ENCODE measurements at places on chromosomes 7 and 10.

- no peaks in the 10 kb centered on the region for H3K27me3 ChIP-seq
- no peak overlapping the region for H3K4me3 ChIP-seq
- no peak for DNase-seq
- H3K27ac ChIP-seq: no peak overlapping the region
- H3K4me1 ChIP-seq: peaks cover 21% of the 10 kb centered on the region
- H3K36me3 ChIP-seq: no peaks in the 10 kb centered on the region
These were observed 23.1 kb downstream of the GNG11 start for GRCh38 chr7:93944673-93945072.

GRCh38 chr7:72391821-72392377 is 20.2 kb downstream of the CALN1 start:
- H3K4me1 ChIP-seq: no peaks in the 10 kb centered on the region
- no peaks in the 10 kb centered on the region for H3K27me3 ChIP-seq
- H3K4me3 ChIP-seq: no peak overlapping the region
- no peak overlapping the region for H3K27ac ChIP-seq
- H3K36me3 ChIP-seq: no peaks in the 10 kb centered on the region

DNA sequence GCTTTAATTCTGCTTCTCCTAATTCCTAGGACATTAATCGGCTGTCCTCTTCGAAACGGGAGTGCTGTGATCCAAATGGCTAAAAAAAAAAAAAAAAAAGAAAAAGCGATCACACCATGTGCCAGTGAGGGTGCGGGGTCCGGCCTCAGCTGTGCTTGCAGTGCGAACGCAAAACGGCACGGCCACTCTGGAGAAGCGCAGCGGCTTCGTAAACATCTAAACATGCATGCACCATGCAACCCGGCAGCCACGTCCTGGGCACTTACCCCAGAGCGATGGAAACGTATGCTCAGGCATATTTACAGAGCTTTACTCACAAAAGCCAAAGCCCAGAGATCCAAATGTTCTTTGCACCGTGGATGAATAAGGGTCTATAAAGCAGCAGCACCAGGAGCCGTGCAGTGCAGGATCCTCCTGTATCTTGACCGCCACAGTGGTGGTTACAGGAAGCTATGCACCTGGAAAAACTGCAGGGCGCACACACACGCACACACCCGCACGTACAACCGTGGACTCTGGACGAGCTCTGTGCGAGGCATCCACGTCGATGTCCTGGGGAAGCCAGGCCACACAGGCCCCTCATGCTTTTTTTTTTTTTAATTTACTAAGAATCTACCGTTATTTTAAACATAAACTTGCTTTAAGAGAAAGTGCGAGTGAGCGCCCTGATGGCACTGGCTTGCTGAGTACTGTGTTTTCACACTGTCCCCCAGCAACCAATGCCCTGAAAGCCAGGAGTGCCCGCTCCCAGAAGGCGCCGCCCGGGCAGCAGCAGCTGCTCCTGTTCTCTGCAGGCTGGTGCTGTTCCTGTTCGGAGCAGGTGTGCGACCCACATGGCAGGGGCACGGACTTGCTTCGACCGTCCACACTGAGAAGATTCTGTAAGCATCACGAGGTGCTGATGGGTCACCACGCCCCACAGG is 25.0 kb downstream of the GPER1 start:
- H3K27ac ChIP-seq: peak overlapping the region; percentile 62
- H3K36me3 ChIP-seq: peaks cover 3% of the 10 kb centered on the region
- H3K4me1 ChIP-seq: peaks cover 12% of the 10 kb centered on the region
- H3K27me3 ChIP-seq: no peaks in the 10 kb centered on the region
- no peak for DNase-seq

GRCh38 chr10:124090601-124091209 is 2.7 kb downstream of the CHST15 start:
- peak; percentile 21 for DNase-seq
- peaks cover 18% of the 10 kb centered on the region for H3K4me1 ChIP-seq
- no peak overlapping the region for H3K4me3 ChIP-seq
- H3K36me3 ChIP-seq: no peaks in the 10 kb centered on the region
- no peak overlapping the region for H3K27ac ChIP-seq

DNA sequence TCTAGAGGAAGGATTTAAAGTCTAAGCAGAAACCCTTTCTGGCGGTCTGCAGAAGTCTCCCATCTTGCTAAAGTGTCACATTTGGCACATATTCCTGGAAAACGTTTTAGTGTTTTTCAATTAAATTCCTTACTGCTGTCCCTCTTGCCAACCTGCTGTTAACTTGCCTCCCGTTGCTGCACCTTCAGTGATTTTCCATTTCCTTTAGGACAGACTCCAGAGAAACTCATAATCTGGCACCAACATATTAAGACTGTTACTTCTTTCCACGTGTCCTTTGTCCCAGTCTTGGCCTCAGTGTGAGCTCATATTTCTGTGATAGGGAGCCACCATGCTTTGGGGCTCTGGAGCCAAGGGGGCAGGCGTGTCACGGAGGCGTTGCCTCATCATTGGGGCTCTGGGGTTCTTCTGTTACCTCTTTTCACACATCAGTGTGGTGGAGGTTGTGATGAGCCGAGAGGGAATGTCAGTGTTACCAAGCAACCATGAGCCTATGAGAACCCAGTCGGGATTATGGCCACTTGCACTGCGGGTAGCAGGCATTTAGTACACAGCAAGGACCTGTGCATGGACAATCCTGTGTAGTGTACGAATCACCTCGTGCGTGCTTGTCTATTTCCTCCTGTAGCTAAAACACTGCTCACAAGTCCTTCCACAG is 26.0 kb upstream of the ZNF32 start:
- DNase-seq: no peak
- no peaks in the 10 kb centered on the region for H3K36me3 ChIP-seq
- H3K27me3 ChIP-seq: no peaks in the 10 kb centered on the region
- no peak overlapping the region for H3K27ac ChIP-seq

- no peaks in the 10 kb centered on the region for H3K4me1 ChIP-seq
- H3K4me3 ChIP-seq: no peak overlapping the region
- no peak for DNase-seq
- H3K36me3 ChIP-seq: no peaks in the 10 kb centered on the region
- no peak overlapping the region for H3K27ac ChIP-seq
- H3K27me3 ChIP-seq: no peaks in the 10 kb centered on the region
These were observed 203.1 kb downstream of the CDC14C start for GRCh38 chr7:49127359-49127913.

GRCh38 chr7:103687951-103688350 is 241.9 kb upstream of the SLC26A5 start:
- H3K4me3 ChIP-seq: no peak overlapping the region
- H3K4me1 ChIP-seq: peaks cover 7% of the 10 kb centered on the region
- H3K27me3 ChIP-seq: no peaks in the 10 kb centered on the region
- no peak overlapping the region for H3K27ac ChIP-seq
- H3K36me3 ChIP-seq: no peaks in the 10 kb centered on the region

DNA sequence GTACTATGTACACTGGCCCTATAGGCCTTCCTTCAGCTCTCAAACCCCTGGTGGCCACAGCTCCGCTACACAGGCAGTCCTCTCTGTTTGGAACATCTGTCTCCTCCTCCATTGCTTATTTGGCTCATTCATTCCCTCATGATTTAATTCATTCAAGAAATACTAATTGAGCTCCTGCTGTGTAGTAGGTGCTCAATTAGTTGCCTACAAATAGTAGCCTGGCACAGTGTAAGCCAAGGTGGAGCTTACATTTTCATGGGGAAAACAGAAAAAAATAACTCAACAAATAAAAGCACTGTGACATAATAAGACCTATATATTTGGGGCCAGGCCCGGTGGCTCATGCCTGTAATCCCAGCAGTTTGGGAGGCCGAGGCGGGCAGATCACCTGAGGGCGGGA is 3.4 kb upstream of the FIS1 start:
- no peak overlapping the region for H3K4me3 ChIP-seq
- no peak for DNase-seq
- no peak overlapping the region for H3K27ac ChIP-seq
- H3K27me3 ChIP-seq: no peaks in the 10 kb centered on the region
- H3K36me3 ChIP-seq: peaks cover 15% of the 10 kb centered on the region
- peaks cover 22% of the 10 kb centered on the region for H3K4me1 ChIP-seq

- no peak for DNase-seq
- no peaks in the 10 kb centered on the region for H3K27me3 ChIP-seq
- no peaks in the 10 kb centered on the region for H3K36me3 ChIP-seq
- no peaks in the 10 kb centered on the region for H3K4me1 ChIP-seq
- H3K27ac ChIP-seq: no peak overlapping the region
These were observed 7.5 kb upstream of the DNAJC1 start for GRCh38 chr10:22010973-22011408.

DNA sequence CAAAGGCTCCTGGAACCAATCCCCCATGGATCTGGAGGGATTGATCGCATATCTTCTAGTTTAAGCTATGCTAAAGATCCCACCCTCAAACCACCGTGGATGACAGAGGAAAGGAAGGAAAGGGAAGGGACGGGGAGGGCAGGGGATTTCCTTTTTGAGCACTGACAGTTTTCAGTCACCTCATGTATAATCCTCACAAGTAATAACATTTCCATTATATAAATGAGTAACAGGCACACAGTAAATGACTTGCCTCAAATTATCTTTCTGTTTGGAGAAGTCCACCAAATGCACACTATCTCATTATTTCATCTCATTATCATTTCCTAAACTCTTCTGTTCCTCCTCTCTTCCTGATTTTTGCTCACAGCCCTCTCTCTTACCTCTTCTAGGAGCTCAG is 127.1 kb upstream of the AOAH start:
- no peaks in the 10 kb centered on the region for H3K27me3 ChIP-seq
- H3K36me3 ChIP-seq: no peaks in the 10 kb centered on the region
- H3K4me3 ChIP-seq: no peak overlapping the region
- no peak for DNase-seq

GRCh38 chr10:43390759-43391158 is 18.2 kb downstream of the HNRNPF start:
- no peak overlapping the region for H3K4me3 ChIP-seq
- peaks cover 85% of the 10 kb centered on the region for H3K36me3 ChIP-seq
- peaks cover 7% of the 10 kb centered on the region for H3K4me1 ChIP-seq
- no peak overlapping the region for H3K27ac ChIP-seq

DNA sequence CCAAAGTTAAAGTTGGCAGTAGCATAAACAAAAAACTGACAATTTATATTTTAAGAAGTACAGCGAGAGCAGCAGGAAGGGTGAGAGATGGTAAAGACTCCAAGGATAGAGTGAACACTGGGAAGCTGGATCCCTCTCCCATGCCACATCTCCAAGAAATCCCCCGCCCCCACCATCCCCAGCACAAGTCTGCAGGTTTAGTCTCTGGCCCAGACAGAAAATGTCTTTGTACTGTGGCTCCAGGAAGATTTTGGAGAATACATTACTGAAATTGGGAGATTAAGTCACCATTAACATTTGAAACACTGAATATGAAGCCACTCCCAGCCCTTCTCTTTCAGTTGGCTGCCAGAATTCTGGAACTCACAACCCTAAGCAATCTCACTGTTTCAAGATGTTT is 140.3 kb downstream of the MACC1 start:
- no peak for DNase-seq
- H3K27ac ChIP-seq: no peak overlapping the region
- no peaks in the 10 kb centered on the region for H3K36me3 ChIP-seq
- no peaks in the 10 kb centered on the region for H3K4me1 ChIP-seq
- no peaks in the 10 kb centered on the region for H3K27me3 ChIP-seq

DNA sequence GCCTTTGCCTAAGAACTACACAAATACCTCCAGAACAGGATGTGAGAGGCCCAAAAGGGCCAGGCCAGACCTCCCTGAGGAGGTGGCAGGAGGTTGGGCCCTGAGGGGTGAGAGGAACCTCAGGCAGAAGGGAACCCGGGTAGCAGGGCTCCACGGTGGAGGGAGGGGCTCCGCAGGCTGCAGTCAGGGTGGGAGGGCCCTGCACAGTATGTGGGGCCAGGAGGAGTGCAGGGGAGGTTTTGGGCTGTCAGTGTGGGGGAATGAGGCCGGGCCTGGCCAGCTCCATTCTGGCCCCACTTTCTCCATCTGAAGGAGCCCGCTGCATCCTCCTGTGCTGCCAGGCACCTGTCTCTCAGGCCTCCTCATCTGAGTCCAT is 25.9 kb downstream of the DNAJB12 start:
- peaks cover 33% of the 10 kb centered on the region for H3K4me1 ChIP-seq
- H3K27me3 ChIP-seq: no peaks in the 10 kb centered on the region
- no peak overlapping the region for H3K27ac ChIP-seq

GRCh38 chr10:8473205-8473604 is 418.7 kb downstream of the GATA3 start:
- H3K4me3 ChIP-seq: no peak overlapping the region
- H3K27me3 ChIP-seq: no peaks in the 10 kb centered on the region
- DNase-seq: no peak
- H3K4me1 ChIP-seq: no peaks in the 10 kb centered on the region
- no peak overlapping the region for H3K27ac ChIP-seq
- no peaks in the 10 kb centered on the region for H3K36me3 ChIP-seq

DNA sequence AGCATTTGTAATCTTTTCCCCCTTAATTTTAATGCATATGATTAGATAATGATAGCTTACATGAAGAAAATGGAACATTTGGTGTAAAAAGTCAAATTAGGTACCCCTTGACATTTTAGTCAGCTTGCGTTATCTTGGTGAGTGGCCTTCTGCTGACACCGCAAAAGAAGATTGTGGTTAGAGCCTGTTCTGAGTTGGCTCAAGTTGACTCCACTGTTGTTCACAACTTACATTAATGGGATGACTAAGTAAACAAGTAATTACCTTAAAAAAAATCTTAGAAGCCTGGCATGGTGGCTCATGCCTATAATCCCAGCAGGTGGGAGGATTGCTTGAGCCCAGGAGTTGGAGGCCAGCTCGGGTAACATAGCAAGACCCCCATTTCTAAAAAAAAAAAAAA is 24.2 kb downstream of the TRRAP start:
- no peaks in the 10 kb centered on the region for H3K4me1 ChIP-seq
- peaks cover 93% of the 10 kb centered on the region for H3K36me3 ChIP-seq
- H3K27ac ChIP-seq: no peak overlapping the region
- H3K27me3 ChIP-seq: no peaks in the 10 kb centered on the region

- H3K4me1 ChIP-seq: no peaks in the 10 kb centered on the region
- no peak for DNase-seq
- no peak overlapping the region for H3K27ac ChIP-seq
- H3K27me3 ChIP-seq: no peaks in the 10 kb centered on the region
- no peaks in the 10 kb centered on the region for H3K36me3 ChIP-seq
These were observed 144.9 kb downstream of the PAXIP1 start for GRCh38 chr7:154857728-154858681.

- DNase-seq: no peak
- H3K4me3 ChIP-seq: no peak overlapping the region
- no peak overlapping the region for H3K27ac ChIP-seq
- no peaks in the 10 kb centered on the region for H3K27me3 ChIP-seq
- no peaks in the 10 kb centered on the region for H3K4me1 ChIP-seq
These were observed 17.0 kb downstream of the PNLIPRP3 start for GRCh38 chr10:116444527-116445142.

- no peaks in the 10 kb centered on the region for H3K27me3 ChIP-seq
- no peak overlapping the region for H3K27ac ChIP-seq
- peaks cover 2% of the 10 kb centered on the region for H3K4me1 ChIP-seq
- no peak for DNase-seq
These were observed 5.0 kb upstream of the PAXIP1 start for GRCh38 chr7:155007947-155008346.

DNA sequence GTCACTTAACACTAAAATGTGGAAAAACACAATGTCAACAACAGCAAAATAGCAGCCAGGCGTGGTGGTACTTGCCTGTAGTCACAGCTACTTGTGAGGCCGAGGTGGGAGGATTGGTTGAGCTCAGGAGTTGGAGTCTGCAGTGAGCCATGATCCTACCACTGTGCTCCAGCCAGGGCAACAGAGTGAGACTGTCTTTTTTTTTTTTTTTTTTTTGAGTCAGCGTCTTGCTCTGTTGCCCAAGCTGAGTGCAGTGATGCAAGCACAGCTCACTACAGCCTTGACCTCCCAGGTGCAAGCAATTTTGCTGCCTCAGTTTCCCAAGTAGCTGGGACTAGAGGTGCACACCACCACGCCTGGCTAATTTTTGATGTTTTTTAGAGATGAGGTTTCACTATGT is 6.1 kb downstream of the KCTD7 start:
- no peak for DNase-seq
- peaks cover 42% of the 10 kb centered on the region for H3K36me3 ChIP-seq
- H3K4me3 ChIP-seq: no peak overlapping the region
- H3K27ac ChIP-seq: peak overlapping the region; percentile 63
- H3K27me3 ChIP-seq: no peaks in the 10 kb centered on the region
- H3K4me1 ChIP-seq: peaks cover 22% of the 10 kb centered on the region

All from osteoblast (primary cell).